ENCODE measurements at places on chromosomes 6 and 20.
A peak's percentile ranks its signal among the peaks of the same experiment; 100 is the strongest.

GRCh38 chr20:15564981-15565380 lies 1008.3 kb downstream of the KIF16B start:
- no peak for DNase-seq

GRCh38 chr6:3761989-3762270 lies 10.4 kb upstream of the PXDC1 start:
- DNase-seq, result no peak

DNA sequence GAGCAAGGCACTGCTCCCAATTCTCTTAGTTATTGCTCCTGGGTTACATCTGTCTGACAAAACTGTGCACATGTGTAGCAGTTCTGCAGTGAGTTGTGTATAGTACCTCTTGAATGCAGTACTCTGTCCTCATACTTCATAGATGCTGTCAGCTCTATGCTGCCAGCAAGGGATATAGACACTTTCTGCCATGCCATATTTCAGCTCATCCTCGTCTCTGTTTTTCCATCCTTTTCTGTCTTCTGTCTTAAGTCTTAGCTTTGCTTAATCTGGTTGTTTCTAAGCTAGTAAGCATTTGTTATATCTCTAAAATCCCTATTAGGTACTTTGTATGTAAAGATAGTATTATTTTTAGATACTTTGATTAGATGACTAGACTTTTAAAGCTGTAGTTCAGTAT lies 76.4 kb downstream of the HIVEP1 start:
- no peak for DNase-seq

DNA sequence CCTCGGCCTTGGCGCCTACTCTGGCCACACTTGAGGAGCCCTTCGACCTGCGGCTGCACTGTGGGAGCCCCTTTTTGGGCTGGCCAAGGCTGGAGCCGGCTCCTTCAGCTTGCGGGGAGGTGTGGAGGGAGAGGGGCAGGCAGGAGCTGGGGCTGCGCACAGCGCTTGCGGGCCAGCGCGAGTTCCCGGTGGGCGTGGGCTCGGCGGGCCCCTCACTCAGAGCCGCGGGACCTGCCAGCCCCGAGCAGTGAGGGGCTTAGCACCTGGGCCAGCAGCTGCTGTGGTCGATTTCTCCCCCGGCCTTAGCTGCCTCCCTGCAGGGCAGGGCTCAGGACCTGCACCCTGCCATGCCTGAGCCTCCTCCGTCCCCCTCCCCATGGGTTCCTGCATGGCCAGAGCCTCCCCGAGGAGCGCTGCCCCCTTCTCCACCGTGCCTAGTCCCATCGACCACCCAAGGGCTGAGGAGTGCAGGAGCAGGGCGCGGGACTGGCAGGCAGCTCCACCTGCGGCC lies 136.8 kb downstream of the EPHA7 start:
- DNase-seq, result no peak

DNA sequence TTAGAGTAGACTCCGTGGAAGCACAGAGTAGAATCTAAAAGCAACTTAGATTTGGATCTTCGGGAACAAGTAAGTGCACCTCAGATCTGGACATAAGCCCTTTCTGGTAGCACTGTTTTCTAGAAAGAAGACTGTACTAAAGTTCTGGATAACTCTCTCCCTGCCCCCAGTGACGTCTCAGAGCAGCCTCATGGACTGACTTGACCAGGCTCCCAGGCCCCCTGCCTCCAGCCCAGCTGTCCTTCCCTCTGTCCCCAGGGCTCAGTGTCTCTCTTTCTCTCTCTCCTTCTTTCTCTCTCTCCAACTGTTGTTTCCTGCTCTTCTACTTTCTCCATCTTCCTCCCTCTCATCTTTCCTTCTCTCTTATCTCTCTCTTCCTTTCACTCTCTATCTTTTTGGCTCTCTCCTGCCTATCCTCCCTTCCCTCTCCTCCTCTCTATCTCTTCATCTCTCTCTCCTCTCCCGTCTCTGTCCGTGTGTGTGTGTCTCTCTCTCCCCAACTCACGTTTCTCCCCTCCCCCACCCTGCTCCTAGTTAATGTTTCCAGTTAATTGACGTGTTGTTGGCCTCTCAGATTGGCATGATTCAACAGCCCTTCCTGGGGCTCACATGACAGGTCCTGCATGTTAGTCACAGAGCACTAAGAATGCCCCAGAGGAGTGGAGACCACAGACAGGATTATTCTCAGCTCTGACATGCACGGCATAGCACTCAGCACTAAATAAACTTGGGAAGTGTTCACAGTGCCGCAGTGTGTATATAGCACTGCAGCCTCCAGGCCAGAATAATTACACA lies 180.4 kb upstream of the FOXQ1 start:
- no peak for DNase-seq

DNA sequence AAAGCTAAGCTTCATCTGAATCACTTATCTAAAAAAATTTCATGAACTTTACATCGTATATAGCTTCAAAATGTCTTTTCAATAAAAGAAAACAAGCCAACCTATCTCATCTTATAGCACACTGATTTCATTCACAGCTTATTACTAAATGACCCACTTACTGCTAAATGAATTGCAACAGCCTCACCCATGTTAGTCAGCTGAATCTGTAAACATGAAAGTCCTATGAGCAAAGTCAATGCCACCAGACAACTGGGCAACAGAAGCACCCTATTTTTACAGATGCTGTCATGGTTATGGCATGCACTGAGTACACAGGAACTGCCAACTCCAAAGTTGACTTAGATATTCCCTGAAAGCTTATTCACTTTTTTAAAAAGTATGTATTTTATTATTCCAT lies 41.2 kb upstream of the DST start:
- no peak for DNase-seq

GRCh38 chr6:89308525-89309395 lies 6.3 kb downstream of the GABRR2 start:
- DNase-seq, result no peak

- no peak for DNase-seq
Measured at GRCh38 chr6:29557320-29557719, 2.2 kb downstream of the UBD start.

DNA sequence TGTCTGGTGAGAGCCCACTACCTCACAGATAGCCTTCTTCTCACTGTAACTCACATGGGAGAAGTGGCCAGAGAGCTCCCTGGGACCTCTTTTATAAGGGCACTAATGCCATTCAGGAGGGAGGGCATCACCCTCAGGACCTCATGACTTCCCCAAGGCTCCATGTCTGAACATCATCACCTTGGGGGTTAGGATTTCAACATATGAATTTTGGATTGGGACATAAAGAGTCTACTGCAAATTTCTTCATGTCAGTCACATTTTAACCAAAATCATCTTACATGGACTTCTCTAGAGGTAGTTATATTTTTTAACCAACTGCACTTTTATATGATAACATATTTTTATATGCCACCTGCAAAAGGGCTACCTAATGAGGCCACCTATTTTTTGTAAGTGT lies 324.7 kb downstream of the PLCB1 start:
- no peak for DNase-seq

- DNase-seq, result no peak
Measured at GRCh38 chr6:44662461-44663121, 275.1 kb downstream of the CDC5L start.

- no peak for DNase-seq
Measured at GRCh38 chr6:149095842-149096241, 221.7 kb upstream of the TAB2 start.

- DNase-seq, result no peak
Measured at GRCh38 chr6:89084954-89085353, 4.4 kb downstream of the PNRC1 start.

GRCh38 chr6:100001915-100002388 lies 7.9 kb upstream of the MCHR2 start:
- peak; percentile 2 for DNase-seq

- DNase-seq, result no peak
Measured at GRCh38 chr20:41072190-41072863, 43.7 kb downstream of the TOP1 start.

- DNase-seq, result no peak
Measured at GRCh38 chr6:24646771-24647170, 780 bp upstream of the KIAA0319 start.

DNA sequence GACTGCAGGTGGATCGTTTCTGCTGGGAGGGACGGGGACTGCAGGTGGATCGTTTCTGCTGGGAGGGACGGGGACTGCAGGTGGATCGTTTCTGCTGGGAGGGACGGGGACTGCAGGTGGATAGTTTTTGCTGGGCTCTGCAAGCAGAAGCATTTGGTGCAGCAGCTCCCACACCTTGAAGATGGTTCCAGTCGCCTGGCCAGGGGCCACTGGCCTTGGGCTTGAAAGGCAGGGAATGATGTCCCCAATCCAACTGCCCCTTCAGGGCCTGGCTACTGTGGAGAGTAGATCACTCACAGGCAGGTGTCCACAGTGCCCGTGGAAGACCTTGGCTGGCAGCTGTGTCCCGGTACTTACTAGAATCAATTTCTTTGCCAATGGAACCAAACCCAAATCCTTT lies 68.2 kb downstream of the PSMG4 start:
- no peak for DNase-seq

Measured in stimulated activated CD8-positive, alpha-beta memory T cell treated with anti-CD3 and anti-CD28 coated beads, Interleukin-4, amount 100 ng/mL, for 4 hours (primary cell).